ENCODE measurements at places on chromosomes 2 and 18.

DNA sequence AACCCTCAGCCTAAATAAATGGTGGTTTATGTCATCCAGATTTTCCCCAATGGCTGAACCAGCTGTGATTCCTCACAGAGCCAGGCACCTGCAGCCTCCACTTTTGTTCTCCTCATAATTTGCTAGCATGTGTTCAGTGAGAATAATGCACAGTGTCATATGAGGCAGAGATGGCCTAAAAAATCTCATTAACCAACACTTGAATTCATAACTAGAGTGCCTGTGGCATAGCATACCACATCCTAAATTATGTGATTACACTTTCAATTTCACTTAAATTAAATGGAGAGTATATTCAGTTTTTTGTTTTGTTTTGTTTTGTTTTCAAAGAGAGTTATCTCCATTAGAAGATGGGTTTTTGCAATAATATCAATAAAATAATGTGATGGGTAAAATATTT lies 488.0 kb downstream of the CBLN2 start:
- DNase-seq: no peak

- no peak for DNase-seq
These were observed 155.6 kb upstream of the PIEZO2 start for GRCh38 chr18:11304928-11305327.

- peak; percentile 42 for DNase-seq
These were observed 5.7 kb upstream of the WIPF1 start for GRCh38 chr2:174603280-174603679.

- DNase-seq: no peak
These were observed 2.8 kb upstream of the CYB5A start for GRCh38 chr18:74294526-74294925.

GRCh38 chr2:119434664-119435063 lies 3.0 kb downstream of the TMEM37 start:
- DNase-seq: no peak

DNA sequence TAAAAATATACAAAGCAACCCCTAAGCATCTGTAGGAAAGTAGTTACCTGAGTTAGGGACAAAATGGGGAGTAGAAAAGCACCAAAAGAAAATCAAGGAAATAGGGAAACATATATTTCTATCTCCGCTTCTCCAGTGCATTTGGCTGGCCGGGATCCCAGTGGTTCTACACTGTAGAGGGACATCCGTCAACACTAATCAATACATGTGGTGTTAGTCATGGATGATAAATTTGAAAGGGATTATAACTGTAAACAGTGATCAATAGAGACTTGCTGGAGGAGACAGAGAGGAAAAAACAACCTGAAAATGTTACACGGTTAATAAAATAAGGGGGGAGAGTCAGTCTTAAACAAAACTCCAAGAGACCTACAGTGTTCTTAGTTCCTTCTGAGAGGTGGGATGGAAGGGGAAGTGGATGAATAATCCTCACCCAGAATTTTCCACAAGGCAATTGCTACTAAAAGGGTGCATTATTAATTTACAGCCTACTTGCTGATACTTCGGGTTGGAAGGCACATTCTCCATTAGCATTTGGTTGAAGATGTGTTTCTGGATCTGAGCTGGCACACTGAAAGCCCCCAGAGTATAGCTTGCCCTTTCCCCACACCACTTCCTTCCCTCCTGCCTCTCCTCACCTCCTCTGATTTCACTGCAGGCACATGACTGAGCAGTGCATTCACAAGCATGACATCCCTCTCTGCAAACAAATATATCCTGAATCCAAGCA lies 530.0 kb downstream of the BCL11A start:
- DNase-seq: no peak

All from stimulated activated CD4-positive, alpha-beta T cell treated with anti-CD3 and anti-CD28 coated beads, Interleukin-2, amount 100 ng/mL, for 4 hours (primary cell).